ENCODE measurements at places on chromosomes 11 and 22. TPM values are rescaled to one million over a fixed set of nuclear protein-coding genes. Genes with fewer than 3 reads are reported as not detected.

GRCh38 chr11:30631148-30631547 lies 45.0 kb upstream of the MPPED2 start:
- no peak for DNase-seq

DNA sequence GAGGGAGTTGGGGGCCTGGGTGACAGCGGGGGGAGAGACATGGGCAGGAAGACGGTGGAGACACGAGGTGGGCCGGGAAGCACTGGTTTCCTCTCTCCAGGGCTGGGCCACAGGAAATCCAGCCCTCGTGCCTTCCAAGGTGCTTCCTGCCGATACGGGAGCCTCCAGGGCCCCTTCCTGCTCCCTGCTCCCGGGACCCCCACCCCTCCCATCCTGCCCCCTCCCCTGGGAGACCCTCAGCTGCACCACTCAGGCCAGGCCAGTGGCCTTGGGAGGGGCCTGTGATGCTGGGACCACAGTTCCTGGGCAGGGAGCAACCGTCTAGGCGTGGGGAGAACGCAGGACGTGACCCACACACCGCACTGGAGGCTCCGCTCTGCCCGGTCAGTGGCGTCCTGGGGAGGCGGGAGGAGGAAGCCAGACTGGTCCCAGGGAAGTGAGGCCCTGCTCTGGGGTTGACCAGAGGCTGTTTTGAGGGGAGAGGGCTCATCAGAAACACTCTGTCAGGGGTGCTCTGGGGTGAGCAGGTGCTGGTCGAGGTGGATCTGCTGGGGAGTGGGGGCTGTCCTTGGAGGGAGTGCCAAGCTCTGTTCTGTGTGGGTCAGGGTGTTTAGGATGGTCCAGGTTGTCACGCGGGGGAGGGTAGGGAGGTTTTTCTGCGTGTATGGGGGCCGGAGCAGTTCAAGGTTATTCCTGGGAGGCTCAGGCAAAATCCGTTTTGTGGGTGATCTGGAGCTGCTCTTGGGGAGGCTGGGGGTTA lies at the start of gene SHANK3:
TSS of gene SHANK3 (plus strand) at position 353 of the 760 bp plus-strand sequence.
- no peak for DNase-seq

GRCh38 chr11:125270711-125271110 lies 106.2 kb downstream of the PKNOX2 start:
- no peak for DNase-seq

DNA sequence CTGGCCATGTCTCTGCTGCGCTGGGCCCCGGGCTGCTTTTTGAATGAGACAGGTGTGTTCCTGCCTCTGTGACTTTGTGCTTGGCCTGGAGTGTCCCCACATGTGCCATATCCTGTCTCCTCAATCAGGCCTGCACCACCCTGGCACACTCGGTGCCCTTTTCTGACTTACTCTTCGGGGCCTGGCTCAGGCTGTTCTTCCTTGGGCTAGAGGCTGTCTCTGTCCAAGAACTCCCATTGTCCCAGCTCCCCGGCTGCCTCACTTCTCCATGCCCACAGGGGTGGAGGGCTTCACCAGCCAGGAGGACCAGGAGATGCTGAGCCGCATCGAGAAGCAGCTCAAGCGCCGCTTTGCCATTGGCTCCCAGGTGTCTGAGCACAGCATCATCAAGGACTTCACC lies 23.0 kb downstream of the MCM5 start:
- no peak for DNase-seq

The FGF19 gene
- total RNA-seq: not detected

- DNase-seq: no peak
Observed at GRCh38 chr11:7551571-7551970, 37.8 kb downstream of the PPFIBP2 start.

The TUBA8 gene
- total RNA-seq: 14.7 TPM

- DNase-seq: no peak
Observed at GRCh38 chr22:37627545-37627944, 11.9 kb upstream of the SH3BP1 start.

The AHNAK gene
- 1,040 TPM for total RNA-seq

- DNase-seq: no peak
Observed at GRCh38 chr11:13338427-13339069, 61.0 kb downstream of the BMAL1 start.

The ABTB2 gene
- total RNA-seq: 1.9 TPM

DNA sequence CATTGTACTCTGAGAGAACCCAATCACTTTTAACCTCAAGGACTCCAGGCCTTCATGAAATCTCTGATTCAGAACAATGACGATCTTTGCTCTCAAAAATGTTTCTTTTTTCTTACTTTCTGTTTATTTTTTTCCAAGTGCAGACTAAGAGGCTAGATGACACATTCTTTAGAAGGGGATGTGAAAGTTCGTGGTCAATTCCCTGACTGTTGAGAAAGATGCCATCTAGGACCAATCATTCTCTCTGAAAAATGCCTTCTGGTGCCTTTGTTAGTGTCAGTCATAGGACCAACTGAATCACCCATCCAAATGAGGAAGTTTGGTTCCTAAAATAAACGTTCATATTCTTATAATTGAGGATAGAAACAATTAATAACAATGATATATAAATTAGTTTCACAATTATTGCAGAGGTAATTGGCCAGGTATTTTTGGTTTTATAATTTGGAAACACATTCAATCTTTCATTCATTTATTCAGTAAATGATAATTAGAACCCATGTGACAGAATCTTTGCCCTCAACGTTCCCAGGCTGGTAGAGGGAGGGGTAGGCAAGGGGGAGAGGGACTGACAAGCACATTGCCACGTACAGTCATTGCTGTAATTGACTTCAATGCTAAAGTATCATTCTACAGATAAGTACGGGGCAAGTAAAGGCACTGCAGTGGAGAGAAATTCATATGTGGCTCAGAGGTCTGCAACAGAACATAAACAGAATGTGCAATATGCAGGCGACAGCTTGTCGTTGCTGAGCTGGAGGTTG lies 333.4 kb upstream of the MPPED2 start:
- no peak for DNase-seq

DNA sequence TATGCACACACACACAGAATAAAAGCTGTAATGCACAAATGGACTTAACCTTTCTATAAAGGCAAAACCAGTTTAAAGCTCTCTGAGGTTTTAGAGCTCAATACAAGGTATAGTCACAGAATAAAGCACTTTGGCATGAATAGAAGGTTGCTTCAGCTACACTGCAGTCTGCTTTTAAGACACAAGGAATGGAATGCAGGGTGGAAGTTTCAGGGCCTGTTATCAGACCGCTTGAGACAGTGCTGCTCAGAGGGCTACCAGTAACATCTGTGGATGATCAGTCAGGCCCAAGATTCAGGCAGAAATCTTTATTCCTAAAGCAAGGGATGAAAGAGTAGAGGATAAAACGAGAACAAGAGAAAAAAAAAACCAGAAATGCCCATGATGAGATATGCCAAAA lies 46.7 kb downstream of the CD44 start:
- DNase-seq: no peak

- no peak for DNase-seq
Observed at GRCh38 chr11:31560842-31561476, 51.4 kb downstream of the ELP4 start.

DNA sequence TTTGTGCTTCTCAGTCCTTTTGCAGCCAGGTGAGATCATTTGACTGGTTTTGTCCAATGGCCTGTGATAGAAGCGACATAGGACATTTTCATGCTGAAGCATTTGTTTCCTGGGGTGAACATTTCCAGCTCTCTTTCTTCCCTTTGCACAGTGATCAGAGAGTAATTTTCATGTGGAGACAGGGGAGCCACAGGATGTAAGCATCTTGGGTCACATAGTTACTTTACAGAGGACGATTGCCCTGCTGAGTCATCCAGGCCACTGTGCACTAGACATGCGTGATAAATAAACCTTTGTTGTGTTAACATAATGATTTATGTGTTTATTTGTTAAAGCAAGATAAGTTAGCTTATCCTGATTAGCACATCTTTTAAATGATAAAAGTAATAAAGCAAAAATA lies 263.5 kb upstream of the CCDC179 start:
- no peak for DNase-seq

DNA sequence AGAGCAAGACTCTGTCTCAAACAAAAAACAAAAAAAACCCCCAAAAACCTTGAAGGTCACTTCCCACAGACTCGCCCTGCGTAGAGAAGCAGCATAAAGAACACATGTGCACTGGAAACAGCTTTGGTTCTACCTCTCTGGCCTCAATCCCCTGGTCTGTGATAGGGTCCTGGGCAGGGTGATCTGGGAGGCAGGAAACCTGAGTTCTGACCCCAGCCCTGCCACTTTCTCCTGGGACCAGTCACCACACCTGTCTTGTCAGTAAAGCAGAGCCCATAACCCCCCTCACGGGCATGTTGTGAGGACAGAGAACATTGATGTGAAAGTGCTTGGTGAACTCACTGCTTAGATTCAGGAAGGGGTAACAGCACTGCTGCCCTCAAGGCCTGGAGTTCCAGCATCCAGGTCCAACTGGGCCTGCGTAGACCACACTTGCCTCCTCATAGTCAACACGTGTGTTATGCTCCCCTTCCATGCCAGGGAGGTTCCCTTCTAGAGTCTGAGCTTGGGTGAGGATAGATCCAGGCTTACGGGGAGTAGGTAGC lies 11.4 kb downstream of the UCP2 start:
- DNase-seq: no peak

The TOP3B gene
- 20.2 TPM for total RNA-seq

GRCh38 chr11:47553406-47553743 lies 443 bp upstream of the CELF1 start:
- no peak for DNase-seq

The MYBPC3 gene
- total RNA-seq: under 0.01 TPM

DNA sequence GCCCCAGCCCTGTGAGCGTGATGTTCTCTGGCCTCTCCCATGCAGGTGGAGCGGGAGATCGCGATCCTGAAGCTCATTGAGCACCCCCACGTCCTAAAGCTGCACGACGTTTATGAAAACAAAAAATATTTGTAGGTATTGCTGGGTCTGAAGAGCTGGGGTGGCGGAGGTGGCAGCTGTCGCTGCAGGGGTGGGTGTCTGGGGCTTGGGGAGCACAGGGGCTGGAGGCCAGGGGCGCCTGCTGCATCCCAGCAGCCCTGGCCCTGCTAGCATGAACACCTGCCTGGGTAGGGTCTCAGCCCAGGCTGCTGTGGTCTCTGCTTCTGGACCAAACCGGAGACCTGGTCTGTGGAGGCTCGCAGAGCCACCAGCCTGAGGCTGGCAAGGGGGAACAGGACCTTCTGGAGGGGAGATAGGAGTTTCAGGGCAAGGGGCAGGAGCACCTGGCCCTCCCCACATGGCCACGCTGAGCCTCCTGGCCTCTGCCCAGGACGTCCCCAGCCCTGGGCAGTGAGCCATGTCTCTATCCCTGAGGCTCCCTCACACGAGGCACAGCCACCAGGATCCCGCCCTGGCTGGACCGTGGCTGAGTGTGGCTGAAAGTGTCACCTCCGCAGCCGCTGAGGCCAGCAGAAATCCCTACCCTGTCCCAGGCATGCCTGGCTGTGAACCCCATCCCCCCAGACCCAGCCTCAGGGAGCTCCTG lies 48.2 kb downstream of the MOB2 start:
- no peak for DNase-seq

DNA sequence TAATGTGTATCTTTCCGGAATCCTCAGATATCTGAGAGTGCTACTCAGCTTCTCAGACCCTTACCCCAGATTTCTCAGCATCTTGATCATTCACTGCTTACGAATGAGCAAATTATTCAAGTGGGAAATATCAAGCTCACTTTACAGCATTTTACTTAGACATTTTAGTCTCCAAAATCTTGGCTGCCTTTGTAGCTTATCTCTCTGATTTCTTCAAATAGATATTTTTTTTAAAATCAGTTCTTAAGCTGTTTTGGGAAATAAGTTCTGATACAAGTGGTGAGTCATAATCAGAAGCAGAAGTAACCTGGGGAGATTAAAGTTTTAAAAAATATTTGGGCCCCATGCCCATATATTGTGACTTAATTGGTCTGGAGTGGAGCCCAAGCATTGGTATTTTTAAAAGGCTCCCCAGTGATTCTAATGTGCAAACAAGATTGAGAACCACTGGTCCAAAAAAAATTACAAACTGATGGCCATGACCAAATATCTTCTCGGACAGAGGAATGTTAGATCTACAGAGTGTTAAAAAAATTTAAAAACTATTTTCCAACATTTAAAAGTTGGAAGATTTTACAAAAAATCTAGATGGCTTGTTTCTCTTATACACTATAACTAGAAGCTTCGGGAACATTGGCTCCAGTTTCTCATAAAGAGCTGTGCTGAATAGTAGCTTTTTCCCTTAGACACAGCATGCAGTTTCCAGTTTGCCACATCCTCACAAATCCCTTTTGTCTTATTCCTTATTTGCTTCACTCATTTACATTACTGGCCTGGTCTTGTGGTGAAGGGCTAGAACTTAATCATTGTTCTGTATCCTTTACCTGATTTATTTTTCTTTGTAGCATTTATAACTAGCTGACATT lies 87.8 kb upstream of the BMAL1 start:
- DNase-seq: no peak

The SIK2 gene
- 30.7 TPM for total RNA-seq

- DNase-seq: no peak
Observed at GRCh38 chr11:3207526-3208189, 11.0 kb downstream of the MRGPRG start.

DNA sequence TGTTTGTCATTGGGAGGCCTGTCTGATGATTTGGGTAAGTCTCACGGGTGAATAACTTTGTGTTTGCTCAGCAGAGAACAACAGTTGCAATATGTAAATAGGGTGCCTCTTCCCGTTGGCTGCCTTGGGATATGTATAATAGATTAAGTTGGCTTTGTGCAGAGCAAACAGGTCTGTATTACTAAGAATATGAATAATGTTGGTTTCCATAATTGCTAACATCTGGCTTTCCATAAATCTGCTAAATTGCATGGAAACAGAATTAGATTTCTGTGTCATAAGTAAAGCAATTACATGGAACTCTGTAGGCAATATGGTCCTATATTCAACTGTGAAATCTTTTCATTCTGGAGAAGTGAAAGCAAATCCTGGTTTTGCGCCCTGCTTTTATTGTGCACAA lies 636.0 kb upstream of the ANO5 start:
- no peak for DNase-seq

The RNF215 gene
- 15.4 TPM for total RNA-seq

DNA sequence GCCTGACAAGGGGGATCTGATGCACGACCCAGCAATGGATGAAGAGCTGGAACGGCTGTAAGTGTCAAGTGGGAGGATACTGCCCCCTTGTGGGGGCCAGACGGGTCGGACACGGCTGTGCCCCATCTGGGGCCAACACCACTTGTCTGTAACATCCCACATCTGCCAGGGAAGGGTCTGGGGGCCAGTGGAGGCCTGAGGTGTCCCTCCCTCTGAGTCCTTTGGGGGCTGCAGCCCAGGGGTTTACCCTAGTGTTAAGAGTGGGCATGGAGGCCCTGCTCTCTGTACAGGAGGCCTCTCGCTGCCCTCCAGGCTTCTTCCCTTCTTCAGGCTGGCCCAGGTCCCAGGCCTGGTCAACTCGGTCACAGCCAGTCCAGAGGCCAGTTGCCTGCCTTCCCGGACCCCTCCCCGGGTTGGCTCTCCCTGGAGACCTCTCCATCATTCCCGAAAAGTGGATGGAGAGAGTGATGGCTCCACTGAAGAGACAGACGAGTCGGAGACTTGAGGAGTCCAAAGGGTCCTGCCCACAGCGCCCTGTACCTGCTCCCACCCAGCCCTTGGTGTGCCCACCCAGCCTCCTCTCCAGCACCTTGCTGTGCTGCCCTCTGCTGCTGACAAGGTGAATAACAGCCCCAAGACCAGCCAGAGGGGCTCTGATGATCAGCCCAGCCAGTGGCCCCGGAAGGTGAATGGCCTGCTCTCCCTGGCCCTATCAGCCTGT lies 15.4 kb downstream of the ARFGAP2 start:
- no peak for DNase-seq

GRCh38 chr11:126088999-126089398 lies 26.3 kb upstream of the CDON start:
- no peak for DNase-seq

The DNHD1 gene
- total RNA-seq: 14.9 TPM

All from breast epithelium (tissue), 4 donors.